Pulmonary artery endothelial cell (primary cell): ENCODE measurements at places on chromosomes 4 and X. TPM values are rescaled to one million over a fixed set of nuclear protein-coding genes. Genes with fewer than 3 reads are reported as not detected.

The TCEAL6 gene
- total RNA-seq, result not detected in 2 replicates

The NEUROG2 gene
- not detected in 2 replicates for total RNA-seq

The HDAC6 gene
- total RNA-seq, result 24.7 and 37.7 TPM in 2 replicates

The TLR10 gene
- not detected in 2 replicates for total RNA-seq

The LIMCH1 gene
- total RNA-seq, result 23.8 and 24.1 TPM in 2 replicates

The WAS gene
- not detected in 2 replicates for total RNA-seq

The IGSF1 gene
- not detected in 2 replicates for total RNA-seq

The PIR gene
- total RNA-seq, result 127 and 141 TPM in 2 replicates

The GRIA3 gene
- total RNA-seq, result under 0.01 TPM in 1 of 2 replicates, not detected in the other

The SLC38A5 gene
- total RNA-seq, result 54.8 and 88.9 TPM in 2 replicates

The CPE gene
- 0.35 and 1.2 TPM in 2 replicates for total RNA-seq

The CABS1 gene
- total RNA-seq, result not detected in 2 replicates

The MAGED4 gene
- 2.2 and 3.2 TPM in 2 replicates for total RNA-seq

The NUDT11 gene
- 7.9 and 13.0 TPM in 2 replicates for total RNA-seq

The POLA1 gene
- 17.8 and 22.9 TPM in 2 replicates for total RNA-seq
